Renal pelvis (tissue), 12 donors: ENCODE measurements at places on chromosomes 5 and 9. TPM values are rescaled to one million over a fixed set of nuclear protein-coding genes. Genes with fewer than 3 reads are reported as not detected.

GRCh38 chr9:103902263-103902662, 191.8 kb upstream of the SMC2 start:
- DNase-seq: no peak

DNA sequence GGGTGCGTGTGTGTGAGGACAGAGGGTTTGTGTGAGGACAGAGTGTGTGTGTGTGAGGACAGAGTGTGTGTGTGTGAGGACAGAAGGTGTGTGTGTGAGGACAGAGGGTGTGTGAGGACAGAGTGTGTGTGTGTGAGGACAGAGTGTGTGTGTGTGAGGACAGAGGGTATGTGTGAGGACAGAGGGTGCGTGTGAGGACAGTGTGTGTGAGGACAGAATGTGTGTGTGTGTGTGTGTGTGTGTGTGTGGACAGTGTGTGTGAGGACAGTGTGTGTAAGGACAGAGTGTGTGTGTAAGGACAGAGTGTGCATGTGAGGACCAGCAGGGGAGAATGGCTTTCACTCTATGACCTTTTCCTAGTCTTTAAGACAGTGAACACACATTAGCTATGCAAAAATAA, 63.1 kb upstream of the UBAC1 start:
- DNase-seq: no peak

- no peak for DNase-seq
These were observed 12.9 kb upstream of the SLC34A1 start for GRCh38 chr5:177371120-177372033.

DNA sequence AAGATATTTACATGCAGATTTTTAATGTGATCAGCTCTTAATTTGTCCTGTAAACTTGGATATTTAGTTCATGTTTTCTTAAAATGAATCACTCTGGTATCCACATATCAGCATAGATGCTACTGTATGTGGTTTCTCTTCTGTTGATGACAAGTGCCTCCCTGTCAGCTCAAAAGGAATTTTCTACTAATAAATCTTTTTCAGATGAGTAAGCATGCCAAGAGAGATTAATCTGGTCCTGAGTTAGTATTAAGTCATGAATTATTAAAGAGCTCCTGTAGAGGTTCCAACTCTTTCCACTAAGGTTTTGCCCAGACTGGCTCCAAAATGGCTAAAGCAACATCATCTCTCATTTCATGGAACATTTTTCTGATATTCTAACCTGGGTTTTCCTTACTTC, 129.2 kb downstream of the GOLPH3 start:
- DNase-seq: no peak

- DNase-seq: no peak
These were observed 134.9 kb downstream of the ATG10 start for GRCh38 chr5:82106756-82107155.

GRCh38 chr5:27208051-27208450, 169.7 kb upstream of the CDH9 start:
- no peak for DNase-seq

DNA sequence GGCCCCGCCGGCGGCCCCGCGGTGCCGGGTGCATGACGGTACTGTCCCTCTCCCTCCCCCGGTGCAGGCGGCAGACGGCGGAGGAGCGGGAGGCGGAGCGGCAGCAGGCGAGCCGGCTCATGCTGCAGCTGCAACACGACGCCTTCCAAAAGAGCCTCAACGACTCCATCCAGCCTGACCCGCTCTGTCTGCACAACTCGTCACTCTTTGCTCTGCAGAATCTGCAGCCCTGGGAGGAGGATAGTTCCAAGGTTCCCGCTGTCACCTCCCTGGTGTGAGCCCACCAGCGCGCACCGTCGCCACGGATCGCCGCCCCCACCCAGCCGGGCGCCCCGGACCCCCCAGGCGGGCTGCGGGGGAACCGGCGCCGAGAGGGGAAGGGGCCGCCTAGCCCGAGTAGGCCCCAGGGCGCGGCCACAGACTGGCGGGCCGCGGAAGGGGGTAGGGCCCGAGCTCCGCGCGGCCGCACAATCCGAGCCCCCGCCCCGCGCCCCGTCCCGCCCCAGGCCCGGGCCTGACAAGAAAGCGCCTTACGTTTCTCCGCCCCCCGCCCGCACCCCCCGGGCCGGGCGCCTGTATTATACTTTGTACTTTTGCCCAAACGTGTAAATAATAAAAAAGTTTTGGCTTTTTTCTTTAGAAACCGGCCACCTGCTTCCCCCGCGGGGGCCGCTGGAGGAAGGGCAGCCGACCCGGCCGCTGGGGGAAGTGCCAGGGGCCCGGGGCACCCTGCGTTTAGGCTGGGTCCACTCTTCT, 2.5 kb downstream of the TLX3 start:
- DNase-seq: no peak

GRCh38 chr5:151628112-151628823, 37.1 kb upstream of the FAT2 start:
- no peak for DNase-seq

- no peak for DNase-seq
These were observed 98.2 kb upstream of the ALDH1A1 start for GRCh38 chr9:73050887-73051550.

DNA sequence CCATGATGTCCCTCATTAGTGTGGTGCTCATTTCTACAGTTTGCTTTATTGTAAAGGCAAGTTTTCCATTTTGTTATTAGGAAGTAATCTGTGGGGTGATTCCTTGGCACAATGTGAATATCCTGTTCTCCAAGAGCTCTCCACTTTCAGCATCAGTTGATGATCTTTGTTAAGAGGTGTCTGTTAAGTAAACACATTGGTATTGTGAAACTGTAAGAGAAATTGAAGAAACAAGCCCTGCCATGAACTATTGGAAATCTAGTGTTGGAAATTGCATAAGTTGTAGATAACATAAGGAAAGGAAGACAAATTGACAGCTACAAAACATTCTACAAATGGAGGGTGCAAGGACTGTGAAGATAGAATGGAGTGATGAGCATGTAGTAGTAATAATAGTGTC, 17.2 kb downstream of the RNF14 start:
- no peak for DNase-seq

DNA sequence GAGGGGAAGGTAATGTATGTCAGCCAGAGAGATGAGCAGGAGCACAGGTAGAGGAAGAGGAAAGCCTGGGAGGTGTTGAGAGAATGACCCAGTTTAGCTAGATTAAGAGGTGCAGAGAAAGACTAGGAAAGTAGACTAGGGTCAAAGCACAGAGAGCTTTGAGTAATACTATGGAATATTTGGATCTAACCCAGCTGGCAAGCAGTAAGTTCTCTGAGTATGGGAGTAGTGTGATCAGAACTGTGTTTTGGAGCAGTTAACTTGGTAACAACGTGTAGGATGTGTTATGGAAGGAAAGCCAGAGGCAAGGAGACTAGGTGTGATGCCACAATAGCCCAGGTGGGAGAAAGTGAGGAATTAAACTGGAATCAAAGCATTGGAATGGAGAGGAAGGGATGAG, 84.9 kb upstream of the PTGER4 start:
- DNase-seq: no peak

The ANGPTL2 gene
- polyA plus RNA-seq: 10.1 TPM

The CSF1R gene
- polyA plus RNA-seq: 16.1 TPM

The ARHGEF28 gene
- 60.2 TPM for polyA plus RNA-seq

The PCDHA11 gene
- polyA plus RNA-seq: 0.18 TPM
